NCI-H345 (cell line): ENCODE measurements at places on chromosomes 7 and 10.
A peak's percentile ranks its signal among the peaks of the same experiment; 100 is the strongest.

DNA sequence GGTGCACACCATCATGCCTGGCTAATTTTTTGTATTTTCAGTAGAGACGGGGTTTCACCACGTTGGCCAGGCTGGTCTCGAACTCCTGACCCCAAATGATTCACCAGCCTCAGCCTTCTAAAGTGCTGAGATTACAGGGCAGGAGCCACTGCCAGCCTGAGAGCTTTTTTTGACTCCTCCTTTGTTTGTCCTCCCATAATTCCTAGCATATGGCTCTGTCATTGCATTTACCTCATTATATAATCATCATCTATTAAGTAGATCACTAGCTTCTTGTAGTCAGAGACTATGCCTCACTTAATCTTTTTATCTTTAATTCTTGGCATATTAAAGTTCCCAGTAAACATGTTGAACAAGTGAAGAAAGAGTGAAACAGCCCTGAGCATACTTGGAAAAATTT lies 82.1 kb downstream of the CPEB3 start:
- no peak for DNase-seq

GRCh38 chr7:106480161-106480579 lies 180.8 kb downstream of the CCDC71L start:
- DNase-seq = no peak

- no peak for DNase-seq
Observed at GRCh38 chr7:83415840-83416239, 233.1 kb downstream of the SEMA3E start.

DNA sequence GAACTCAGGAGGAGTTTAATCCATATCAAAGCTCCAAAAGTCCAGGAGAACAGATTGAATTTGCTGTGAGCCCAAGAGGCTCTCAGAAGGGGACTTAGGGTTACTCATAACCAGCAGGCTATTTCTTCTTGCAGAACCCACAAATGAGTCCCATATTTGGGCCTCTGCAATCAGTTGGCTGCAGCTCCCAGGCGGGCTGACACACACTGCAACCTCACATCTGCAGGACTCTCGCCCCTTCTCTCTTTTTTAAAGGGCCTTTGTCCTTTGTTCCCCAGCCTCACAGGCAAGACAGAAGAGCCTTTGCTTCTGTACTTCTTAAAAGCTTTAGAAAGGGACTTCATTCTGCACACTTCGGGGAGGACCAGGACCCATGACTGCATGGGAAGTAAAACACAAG lies 26.7 kb downstream of the CREB3L2 start:
- no peak for DNase-seq

DNA sequence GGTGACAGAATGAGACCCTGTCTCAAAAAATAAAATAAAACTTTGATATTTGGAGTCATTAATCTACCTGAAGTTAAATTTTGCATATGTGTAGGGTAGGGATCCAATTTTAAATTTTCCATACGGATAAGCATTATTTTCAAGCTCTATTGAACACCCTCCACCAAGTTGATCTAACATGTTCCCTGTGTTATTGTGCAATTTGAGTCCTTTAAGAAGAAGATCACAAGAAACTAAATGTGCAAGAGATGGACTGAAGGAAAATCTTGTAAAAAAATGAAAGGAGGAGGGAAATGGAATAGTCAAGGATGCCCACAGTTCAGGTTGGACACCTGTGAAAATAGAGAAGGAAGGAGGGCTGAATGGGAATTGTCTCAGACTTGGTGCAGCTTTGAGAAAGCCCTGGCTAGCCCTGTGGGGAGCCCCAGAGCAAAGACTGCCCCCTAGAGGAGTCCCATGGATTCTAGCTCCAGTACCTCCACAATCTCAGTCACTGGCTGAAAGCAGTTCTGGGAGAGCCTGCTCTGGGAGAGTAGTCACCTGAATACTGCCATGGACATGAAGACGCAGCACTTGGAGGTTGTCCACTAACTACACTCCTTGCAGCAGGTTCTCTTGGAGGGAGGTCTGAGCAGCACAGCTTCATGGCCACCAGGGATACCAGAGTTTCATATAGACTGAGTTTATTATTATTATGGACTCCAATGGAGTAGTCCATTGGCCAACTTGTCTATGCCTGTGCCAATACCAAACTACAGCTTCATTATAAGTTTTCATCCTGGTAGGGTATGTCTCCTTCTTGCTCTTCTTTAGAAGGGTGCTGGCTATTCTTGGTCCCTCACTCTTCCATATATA lies 5.7 kb upstream of the TIAL1 start:
- DNase-seq = no peak

DNA sequence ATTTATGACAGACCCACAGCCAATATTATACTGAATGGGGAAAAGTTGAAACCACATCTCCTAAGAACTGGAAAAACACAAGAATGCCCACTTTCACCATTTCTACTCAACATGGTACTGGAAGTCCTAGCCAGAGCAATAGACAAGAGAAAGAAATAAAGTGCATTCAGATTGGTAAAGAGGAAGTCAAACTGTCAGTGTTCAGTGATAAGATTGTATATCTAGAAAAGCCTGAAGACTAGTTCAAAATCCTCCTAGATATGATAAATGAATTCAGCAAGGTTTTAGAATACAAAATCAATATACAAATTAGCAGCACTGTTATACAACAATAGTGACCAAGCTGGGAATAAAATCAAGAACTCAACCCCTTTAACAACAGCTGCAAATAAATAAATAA lies 6.9 kb upstream of the ZNF138 start:
- no peak for DNase-seq

DNA sequence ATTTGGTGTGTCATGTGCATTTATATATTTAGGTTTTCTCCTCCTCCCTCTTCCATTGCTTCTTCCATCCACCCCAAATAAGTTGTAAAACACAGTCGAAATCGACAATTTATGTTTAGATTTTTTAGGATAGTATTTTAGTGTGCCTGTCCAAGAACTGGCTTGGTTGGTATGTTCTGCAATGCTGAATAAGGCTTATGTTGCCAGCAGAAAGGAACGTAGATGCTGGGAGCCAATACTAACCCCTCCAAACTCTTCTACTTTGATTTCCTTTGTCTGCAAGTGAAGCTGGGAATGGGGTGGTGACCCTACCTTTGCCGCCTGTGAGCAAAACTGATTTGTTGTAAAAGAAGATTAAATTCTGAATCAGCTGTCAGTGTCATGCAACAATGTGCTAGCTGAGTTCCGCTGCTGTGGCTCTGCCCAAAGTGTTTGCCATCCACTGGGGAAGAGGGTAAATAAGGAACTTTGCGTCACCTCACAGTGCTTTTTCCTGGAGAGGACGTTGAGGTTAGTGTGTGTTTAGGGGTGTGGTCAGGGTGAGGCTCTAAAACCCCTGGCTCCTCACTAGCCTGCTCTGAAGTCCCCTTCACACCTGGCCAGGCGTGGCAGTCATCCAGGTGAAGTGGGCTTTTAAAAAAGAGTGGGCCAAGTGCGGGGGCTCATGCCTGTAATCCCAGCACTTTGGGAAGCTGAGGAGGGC lies 44.4 kb downstream of the TACC2 start:
- DNase-seq = peak; percentile 9

- no peak for DNase-seq
Observed at GRCh38 chr10:86938260-86938659, 19.2 kb downstream of the MMRN2 start.

- no peak for DNase-seq
Observed at GRCh38 chr10:118108194-118109026, 61.7 kb upstream of the RAB11FIP2 start.

DNA sequence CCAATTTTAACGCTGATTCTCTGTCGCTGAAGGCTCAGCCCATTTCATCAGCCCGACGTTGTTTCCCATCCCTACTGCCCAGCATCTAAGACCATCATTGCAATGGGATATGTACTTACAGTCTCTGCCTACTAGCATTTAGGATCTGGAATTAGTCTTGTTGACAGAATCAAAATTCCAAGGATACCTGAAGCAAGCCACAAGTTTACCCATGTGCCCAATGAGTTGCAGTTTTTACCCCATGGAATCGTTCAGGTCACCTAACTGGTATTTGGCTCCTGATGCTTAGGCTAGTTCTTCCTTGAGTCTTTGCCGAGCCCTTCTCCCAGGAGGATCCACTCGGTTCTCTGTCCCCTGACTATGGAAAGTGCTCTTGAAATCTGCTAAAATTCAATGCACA lies 276.8 kb downstream of the DNAJB9 start:
- no peak for DNase-seq

DNA sequence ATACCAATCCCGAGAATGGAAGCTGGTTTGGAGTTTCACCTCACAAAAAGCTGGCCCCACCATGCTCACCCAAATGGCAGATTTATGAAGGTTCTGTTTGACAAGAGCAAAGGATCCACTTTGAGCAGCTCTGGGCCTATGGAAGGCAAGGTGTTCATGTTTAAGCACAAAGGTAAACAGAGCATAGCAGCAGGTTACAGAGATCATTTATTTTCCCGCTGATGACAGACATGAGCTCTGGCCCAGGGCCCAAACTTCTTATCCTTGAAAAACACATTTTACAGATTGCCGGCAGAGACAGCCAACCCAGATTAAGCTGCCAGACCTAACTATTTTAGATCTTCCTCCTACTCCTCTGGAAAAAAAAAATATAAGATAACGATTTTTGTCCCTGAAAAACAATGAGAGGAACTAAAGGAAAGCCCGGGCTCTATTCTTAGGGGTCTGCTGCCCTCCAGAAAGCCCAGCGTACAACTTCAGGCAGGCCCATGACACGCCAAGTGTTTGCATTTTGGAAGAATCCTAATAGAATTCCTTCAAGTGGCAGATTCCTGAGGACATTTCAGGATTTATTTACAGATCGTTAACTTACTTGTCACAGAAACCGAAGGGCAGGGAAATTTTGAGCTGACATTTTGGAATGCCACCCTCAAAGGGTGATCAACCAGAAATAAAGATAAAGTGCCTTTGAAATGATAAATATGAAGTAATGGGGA lies 40.0 kb downstream of the SYPL1 start:
- DNase-seq = peak; percentile 90

DNA sequence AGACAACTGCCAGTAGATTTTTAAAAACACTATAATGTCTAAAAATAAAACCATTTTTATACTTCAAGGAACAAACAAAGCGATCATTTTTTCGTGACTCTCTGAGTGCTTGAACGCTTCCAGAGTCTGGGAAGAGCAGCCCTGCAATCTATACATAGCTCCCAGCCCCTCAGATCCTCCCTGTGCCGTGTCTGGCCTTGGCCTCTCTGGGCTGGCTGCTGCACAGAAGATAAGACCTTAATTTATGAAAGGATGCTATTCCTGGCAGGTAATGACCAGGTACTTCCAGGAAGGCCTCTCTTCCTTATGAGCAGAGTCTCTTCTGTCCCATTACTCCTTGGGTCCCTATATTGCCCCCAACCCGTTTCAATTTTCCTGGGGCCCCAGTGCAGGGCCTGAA lies 200.9 kb upstream of the AOAH start:
- no peak for DNase-seq

- no peak for DNase-seq
Observed at GRCh38 chr10:33067481-33067880, 109.5 kb upstream of the ITGB1 start.

DNA sequence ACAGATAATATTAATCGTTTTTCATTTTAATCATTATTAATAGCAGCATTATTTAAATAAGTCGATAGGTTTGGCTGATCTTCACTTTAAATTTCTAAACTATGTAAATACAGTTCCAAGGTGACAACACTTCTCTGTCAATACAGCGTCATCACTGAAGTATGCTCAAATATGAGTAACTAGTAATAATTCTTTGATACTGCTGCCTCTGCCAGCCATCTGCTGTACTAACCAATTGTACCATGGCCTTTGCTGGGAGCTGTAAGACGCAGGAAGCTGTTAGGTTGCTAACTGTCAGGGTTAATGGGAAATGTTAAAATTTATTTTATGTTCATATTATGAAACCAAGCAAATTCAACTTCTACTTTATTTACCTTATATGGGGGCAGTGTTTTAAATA lies 1650.5 kb upstream of the LRRTM3 start:
- no peak for DNase-seq

DNA sequence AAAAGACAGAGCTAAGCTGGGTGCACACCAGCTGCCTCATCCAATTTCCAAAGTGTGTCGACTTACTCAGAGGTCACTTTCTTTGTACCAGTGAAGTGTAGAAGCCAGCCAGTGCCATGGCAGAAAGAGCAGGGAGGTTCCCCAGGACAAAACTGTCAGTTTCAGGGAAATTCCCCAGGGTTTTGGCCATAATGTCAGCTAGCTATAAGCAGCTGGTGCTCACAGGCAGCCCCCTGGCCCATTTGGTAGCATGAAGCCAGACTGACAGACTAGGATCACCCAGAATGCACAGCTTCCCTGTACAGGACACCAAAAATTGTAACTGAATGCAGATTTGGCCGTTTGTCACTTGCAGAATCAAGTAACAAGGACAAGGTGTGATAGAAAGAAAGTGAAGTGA lies 28.6 kb downstream of the MRPL32 start:
- no peak for DNase-seq

DNA sequence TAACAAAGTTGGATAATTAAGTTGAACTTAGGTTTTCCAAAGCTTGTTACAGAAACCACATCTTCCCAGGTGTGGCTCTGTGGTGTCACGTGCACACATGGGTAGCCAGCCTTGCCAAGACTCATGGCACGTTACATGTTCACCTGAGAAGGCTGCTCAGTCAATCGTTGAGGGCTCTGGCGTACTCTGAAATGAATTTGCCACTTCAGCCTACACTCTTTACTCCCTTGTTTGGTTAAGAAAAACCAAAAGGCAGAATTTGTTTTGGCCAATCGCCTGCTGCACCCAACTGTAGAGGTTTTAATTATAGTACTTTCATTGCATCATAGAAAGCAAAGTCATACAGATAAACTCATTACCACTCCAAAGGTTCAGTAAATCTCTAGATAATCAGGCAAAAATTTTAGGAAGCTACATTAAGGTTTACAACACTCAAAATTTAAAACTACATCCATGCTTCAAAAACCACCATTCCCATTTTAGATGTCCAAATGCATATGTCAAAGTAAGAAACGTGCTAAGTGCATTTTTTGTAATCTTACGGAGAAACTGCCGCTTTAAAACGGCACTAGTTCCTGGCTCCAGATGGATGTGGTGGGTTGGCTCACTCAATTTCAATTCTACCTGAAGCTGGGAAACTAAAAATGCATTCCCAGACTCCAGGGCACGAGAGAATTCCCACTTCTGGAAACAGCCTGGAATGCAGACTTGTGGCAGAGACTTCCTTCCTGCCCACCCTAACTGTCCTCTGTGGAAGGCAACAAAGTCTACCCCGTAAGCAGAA lies 88.4 kb downstream of the DIP2C start:
- peak; percentile 22 for DNase-seq

DNA sequence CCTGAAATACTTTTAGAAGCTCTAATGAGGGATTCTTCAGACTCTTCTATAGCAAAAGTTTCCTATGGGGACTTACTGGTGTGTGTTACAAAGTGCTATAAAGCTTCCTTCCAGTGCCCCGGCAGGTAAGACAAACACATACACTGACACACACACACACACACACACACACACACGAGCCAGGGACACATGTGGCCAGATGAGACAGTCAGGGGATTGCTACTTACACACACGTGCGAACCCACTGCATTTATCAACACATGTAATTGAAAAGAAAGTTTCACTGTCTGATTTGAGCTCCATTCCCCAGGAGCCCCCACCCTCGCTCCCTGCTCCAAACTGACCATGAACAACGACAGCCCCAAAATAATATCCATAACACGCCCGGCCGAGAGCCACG lies 119.8 kb downstream of the PRPF18 start:
- DNase-seq = no peak

- no peak for DNase-seq
Observed at GRCh38 chr7:142583446-142583845, 165.8 kb upstream of the PRSS1 start.

GRCh38 chr7:23230641-23231101 lies 15.9 kb upstream of the GPNMB start:
- DNase-seq = no peak

- no peak for DNase-seq
Observed at GRCh38 chr10:131685576-131685975, 215.2 kb upstream of the PPP2R2D start.
